Astrocyte (in vitro differentiated cells and primary cell): ENCODE measurements at places on chromosomes 6 and 20. TPM values are rescaled to one million over a fixed set of nuclear protein-coding genes. Genes with fewer than 3 reads are reported as not detected.

DNA sequence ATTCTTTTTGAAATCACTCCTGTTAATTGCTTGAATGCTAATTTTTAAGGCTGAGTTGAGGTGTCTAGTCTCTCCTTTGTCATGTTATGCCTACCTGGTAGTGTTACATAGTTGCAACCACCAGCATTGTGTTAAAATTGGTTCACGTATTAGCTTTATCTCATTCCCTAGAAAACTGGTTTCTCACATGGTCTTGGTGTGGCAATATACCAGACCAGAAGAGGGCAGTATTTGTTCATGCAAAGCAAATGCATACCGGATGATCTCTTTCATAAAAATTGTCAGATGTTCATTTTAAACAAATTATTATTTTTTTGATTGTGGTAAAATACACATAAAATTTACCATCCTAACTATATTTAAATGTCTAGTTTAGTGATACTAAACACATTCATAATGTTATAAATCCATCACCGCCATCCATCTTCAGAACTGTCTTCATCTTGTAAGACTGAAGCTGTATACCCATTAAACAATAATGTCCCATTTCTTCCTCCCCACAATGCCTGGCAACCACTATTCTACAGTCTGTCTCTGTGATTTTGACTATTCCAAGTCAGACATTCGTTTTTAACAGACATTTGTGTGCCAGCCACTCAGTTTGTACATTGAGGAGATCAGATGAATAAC, 92.8 kb downstream of the ATRN start:
- DNase-seq, result peak; percentile 14
- no peaks in the 10 kb centered on the region for H3K27me3 ChIP-seq
- H3K4me3 ChIP-seq, result no peak overlapping the region
- peaks cover 7% of the 10 kb centered on the region for H3K36me3 ChIP-seq
- H3K27ac ChIP-seq, result no peak overlapping the region

DNA sequence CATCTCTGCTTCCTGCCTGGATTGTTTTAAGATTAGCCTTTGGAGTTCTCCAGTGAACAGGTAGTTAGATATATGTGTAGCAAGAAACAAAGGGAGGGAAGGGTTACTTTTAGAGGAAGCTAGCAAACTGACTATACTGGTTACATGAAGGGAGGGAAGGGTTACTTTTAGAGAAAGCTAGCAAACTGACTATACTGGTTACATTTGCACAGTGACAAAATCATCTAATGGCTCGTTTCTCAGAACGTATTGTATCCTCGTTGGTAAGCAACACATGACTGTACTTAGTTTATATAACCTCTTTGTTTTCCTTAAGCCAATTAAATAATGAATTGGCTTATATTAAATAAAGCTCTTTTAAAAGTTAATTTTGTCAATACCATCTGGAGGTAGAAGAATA, 540.9 kb downstream of the EPM2A start:
- H3K27me3 ChIP-seq, result no peaks in the 10 kb centered on the region
- no peak overlapping the region for H3K4me3 ChIP-seq
- H3K27ac ChIP-seq, result no peak overlapping the region
- H3K36me3 ChIP-seq, result no peaks in the 10 kb centered on the region
- no peak for DNase-seq

SLC22A23 gene
- 3.7 and 5.7 TPM in 2 replicates for total RNA-seq

SYNGAP1 gene
- total RNA-seq, result 34.5 and 36.1 TPM in 2 replicates

DNA sequence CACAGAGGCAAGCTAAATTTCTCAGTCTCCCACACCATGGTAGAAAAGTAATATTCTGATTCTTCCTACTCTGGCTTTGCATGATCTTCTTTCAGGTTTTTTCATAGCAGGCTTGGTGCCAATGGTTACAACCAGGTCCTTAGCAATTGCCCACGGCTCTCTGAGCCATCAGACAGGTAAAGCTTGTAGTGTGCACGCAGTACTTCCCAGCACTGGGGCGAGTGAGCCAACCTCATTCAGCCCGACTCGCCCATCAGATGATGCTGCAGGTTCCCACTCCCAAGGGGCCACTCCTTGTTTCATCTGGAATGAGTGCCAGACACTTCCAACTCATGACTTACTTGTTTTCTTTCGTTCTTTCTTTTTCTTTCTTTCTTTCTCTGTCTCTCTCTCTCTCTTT, 78.3 kb downstream of the PERP start:
- no peak overlapping the region for H3K27ac ChIP-seq
- DNase-seq, result no peak
- no peaks in the 10 kb centered on the region for H3K36me3 ChIP-seq
- no peaks in the 10 kb centered on the region for H3K4me1 ChIP-seq

DNA sequence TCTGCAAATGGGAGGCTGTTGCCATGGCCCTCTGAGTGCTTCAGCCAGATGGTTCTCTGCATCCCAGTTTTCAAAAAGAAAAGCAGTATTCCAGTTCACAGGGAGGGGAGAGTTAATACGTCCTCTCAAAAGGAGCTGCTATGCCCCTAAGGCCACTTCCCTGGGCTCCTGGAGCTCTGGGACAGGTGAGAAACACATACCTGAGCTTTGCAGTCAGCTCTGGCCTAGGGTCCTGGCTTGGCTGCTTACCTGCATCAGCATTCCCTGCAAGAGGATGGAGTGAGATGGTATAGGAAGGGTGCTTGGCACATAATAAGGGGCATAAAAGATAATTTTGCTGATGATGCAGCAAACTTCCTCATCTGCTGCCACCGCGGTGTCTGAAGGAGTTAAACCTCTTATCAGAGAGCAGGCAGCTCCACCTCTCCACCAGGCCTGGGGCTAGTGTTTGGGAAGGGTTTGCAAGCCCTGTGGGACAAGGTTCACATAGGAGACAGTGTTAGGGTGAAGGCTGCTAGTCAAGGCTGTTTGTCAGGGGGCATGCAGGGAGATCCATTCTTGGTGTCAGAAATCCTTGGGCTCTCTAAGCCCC, 62.7 kb downstream of the SLC24A3 start:
- H3K27ac ChIP-seq, result no peak overlapping the region
- no peaks in the 10 kb centered on the region for H3K36me3 ChIP-seq
- H3K27me3 ChIP-seq, result no peaks in the 10 kb centered on the region
- DNase-seq, result no peak

GRCh38 chr6:168905451-168906090, 348.1 kb downstream of the THBS2 start:
- no peaks in the 10 kb centered on the region for H3K4me1 ChIP-seq
- no peaks in the 10 kb centered on the region for H3K36me3 ChIP-seq
- H3K27ac ChIP-seq, result no peak overlapping the region
- H3K27me3 ChIP-seq, result no peaks in the 10 kb centered on the region
- H3K4me3 ChIP-seq, result no peak overlapping the region
- peak; percentile 29 for DNase-seq

- H3K4me3 ChIP-seq, result no peak overlapping the region
- H3K27ac ChIP-seq, result no peak overlapping the region
- H3K27me3 ChIP-seq, result no peaks in the 10 kb centered on the region
- no peaks in the 10 kb centered on the region for H3K36me3 ChIP-seq
- DNase-seq, result no peak
Observed at GRCh38 chr6:35729722-35730121, 7.1 kb upstream of the ARMC12 start.
